ENCODE measurements at places on chromosomes 2 and 18.
A peak's percentile ranks its signal among the peaks of the same experiment; 100 is the strongest.

DNA sequence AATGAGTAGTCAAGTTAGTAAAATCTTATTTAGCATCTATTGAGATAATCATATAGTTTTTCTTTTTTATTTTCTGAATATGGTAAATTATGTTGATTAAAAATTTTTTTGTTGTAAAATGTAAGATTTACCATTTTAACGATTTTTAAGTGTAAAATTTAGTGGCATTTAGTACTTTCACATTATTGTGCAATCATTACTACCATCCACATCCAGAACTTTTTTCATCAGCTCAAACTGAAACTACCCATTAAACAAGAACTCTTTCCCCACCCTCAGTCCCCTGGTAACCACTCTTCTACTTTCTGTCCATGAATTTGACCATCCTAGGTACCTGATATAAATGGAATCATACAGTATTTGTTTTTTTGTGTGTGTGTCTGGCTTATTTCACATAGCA, 11.1 kb downstream of the RAB3GAP1 start:
- DNase-seq: no peak

- no peak for DNase-seq
Measured at GRCh38 chr2:158502974-158503373, 46.2 kb downstream of the PKP4 start.

DNA sequence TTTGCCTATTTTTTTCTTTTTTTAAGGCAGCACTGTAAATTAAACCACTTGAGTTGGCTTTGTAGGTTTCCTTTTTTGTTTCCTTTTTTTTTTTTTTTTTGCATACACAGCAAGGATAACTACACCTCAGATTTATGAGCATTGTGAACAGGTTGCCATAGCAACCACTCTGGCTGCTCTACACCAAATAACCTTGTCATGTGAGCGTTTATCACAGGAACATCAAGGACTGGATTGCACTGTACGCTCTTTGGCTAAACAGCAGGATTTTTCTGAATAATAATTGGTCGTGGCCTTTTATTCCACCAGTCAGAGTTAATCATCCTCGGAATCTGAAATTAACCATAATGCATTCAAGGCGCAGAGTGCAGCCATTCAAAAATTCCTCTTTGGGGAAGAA, 199.1 kb upstream of the SLC14A2 start:
- DNase-seq: no peak

GRCh38 chr2:119366161-119366648, 429 bp downstream of the C2orf76 start:
- no peak for DNase-seq

- no peak for DNase-seq
Measured at GRCh38 chr2:20551260-20551944, 99.5 kb downstream of the HS1BP3 start.

- no peak for DNase-seq
Measured at GRCh38 chr2:110713513-110714362, 18.6 kb upstream of the ACOXL start.

DNA sequence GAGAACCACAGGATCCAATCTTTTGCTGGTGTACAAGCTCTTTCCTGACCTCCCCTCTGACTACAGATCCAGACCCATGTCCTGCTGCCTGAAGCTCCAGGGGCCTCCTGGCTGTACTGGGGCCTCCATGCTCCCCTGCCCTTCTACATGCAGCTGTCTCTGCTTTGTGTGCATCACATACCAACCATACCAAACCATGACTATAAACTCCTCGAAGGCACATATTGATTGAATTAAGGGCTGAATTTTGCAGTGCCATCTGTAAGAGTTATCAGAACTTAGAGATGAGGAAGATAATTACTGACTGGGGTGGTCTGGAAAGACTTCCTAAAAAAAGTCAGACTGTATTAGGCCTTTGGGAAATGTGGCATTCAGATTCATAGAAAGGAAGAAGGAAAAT, 139.9 kb upstream of the CXCR4 start:
- DNase-seq: no peak

DNA sequence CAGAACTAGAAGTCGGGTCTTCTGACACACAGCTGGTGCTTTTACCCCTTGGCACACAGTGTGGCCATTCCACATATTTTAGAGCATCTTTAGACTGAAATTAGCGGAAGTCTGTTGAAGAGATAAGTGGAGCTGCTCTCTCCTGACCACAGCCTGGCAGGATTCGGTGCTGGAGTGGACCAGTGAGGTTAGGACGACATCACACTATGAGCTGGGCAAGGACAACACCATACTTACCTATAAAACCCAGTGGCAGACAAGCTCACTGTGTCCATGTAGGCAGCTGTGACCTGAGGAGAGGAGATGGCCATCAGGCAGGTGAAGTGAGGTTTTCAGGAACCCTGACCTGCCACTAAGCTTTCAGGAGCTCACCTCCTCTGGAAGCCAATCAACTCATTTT, 70.1 kb downstream of the XDH start:
- DNase-seq: no peak

DNA sequence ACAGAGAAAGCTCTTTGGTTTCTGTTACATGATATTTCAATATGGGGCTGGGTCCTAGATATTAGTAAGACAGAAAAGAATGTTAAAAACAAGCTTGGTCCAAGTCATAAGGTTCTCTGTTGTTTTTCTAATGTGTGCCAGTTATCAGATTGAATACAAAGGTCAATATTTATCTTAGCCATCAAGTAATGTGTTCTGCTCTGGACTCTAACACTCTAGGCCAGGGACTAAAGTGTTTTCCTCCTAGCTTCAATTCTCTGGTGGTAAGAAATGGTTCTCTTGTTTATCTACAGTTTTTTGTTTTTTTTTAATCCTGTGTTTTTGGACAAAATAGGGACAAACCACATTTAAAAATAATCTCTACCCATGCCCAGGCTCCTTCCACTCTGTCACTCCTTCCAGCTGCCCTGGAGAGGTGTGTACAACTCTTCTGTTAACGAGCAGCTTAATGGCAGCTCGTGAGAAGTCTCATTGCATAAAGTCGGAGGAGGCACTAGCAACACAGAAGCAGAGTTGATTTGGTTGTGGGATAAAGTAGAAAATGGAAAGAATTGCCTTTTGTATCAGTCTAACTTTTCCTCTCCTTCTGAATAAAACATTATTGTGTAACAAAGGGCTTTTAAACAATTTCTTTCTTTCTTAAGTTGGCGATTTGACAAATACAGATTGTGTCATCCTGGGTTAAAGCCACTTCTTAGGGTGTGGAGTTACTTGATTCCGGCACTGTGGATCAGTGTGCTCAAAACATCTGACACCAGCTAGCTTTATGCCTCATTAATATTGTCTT, 8.0 kb upstream of the SESTD1 start:
- DNase-seq: no peak

- DNase-seq: no peak
Measured at GRCh38 chr2:205297368-205297767, 384.9 kb upstream of the NRP2 start.

DNA sequence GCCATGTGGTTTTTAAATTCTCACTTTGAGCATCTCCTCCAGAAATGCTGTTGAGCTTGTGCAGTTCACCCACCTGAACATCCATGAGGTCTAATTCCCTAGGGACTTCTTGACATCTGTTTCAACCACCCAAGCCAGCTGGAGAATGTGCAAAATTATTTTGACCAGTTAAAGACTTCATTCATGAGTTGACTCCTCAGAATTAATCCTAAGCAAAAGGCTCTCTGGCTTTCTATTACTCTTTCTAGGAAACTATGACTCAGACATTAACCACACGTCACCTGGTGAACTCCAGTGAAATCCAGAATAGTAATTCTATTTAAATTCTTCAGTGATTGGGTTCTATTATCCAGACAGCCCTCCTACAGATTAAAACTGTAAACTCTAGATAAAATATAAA, 247.5 kb downstream of the NBAS start:
- no peak for DNase-seq

DNA sequence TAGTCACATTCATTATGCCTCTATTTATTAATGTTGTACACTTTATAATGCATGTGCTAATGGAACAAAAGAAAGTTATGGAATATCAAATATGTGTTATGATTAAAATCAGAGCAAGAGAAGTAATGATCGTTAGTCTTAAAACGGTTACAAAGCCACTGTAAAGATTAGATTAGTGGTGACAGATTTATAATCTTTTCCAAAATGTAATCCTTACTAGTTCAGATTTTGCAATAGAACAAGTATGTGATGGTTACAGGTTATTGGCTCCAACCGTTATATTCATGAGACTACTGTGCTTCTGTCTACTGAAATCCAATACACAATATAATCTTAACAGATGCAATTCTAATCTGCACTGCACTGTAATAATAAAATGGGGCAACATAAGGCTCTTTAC, 180.6 kb downstream of the ZNF521 start:
- DNase-seq: no peak

DNA sequence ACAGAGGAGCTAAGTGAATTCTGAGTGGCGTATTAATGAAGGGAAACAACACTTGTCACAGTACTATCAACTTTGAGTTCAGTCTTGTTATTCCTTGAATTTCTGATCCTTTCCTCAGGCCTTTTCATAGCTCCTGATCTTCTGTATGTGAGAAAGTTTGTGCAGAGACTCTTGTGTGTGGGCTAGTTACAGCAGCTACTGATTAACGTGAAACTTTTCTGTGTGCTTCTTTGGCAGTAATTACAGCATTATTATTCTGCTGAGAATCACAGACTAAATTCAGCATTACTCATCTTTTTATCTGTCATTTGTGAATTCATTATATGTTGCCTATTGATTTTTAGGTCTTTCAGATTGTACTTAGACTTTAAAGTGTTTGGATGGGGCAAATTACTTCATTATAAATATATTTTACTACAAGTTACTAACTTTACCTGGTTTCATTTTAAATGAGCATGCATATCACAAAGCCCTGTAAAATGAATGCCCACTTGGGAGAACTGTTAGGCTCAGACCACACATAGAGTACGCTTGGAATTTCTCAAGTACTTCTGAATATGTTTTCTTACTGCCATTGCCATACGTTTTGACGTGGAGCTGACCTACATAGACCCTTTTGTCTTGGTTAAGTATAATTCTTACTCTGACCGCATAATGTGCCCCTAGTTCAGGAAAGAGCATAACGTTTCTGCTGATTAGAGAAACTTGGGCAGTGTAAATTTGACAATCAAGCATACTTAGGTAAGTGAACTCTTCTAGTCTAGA, 36.2 kb downstream of the CREB1 start:
- no peak for DNase-seq

- DNase-seq: no peak
Measured at GRCh38 chr2:219701847-219702634, 74.6 kb downstream of the SLC4A3 start.

DNA sequence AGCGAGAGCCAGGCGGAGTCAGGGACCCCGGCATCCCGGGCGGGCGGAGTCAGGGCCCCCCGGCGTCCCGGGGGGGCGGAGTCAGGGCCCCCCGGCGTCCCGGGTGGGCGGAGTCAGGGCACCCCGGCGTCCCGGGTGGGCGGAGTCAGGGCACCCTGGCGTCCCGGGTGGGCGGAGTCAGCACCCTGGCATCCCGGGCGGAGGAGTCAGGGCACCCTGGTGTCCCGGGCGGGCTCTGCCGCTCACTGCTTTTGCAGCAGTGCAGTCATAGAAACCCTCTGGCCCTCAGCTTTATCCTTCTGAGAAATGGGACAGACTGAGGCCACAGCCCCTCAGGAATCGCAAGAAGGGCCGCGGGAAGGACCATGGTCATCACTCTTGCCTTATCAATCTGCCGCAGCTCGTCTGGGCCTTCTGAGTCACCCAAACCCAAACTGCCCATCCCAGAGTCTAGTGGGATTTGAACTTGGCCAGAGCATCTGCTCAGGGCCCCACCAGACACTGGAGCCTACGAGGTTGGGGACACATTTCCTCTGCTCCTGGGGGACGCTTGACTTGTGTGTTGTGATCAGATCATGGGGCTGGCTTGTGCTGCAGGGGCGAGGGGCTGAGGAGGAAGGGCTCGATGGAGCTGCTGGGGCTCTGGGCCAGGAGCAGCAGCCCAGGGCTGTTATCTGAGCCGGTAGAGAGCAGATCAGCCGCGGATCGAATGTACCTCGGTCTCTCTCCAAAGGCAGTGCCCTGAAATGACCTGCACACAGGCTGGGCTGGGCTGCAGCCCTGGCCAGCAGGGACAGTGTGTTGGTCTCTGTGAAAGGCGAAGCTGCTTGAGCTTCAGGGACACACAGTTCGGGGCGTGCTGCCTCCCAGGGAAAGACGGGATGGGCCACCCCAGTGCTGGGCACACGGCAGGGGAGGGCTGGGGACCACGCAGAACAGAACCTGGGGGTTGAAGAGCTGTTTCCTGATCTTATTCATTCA, 290.1 kb upstream of the HDAC4 start:
- DNase-seq: peak; percentile 29

DNA sequence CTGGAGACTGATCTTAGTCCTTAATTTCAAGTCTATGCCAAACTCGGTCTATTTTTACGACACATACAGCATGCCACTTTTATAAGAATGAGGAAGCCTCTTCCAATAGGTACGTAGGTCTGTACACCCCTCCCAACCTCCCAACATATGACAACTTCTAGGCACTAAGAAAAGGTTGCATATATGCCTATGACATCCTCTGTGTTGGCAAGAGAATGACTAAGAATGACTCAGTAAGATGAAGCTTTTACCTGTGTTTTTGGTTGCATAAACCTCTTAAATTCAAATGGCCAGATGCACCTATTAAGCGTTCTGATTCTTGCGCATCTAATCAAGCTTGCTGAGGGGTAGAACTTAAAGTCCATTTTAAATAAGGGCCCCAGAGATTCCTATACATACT, 586.4 kb upstream of the ZEB2 start:
- no peak for DNase-seq

- no peak for DNase-seq
Measured at GRCh38 chr18:74419761-74420160, 37.3 kb downstream of the DIPK1C start.

DNA sequence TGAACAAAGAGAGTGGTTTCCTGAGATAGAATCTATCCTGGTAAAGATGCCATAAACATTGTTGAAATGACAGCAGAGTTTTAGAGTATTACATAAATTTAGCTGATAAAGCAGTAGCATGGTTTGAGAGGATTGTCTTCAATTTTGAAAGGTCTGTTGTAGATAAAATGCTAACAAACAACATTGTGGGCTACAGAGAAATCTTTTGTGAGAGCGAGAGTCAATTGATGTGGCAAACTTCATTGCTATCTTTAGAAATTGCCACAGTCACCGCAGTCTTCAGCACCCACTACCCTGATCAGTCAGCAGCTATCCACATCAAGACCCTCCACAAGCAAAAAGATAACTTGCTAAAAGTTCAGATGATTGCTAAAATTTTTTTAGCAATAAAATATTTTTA, 17.5 kb downstream of the VRK2 start:
- DNase-seq: no peak

DNA sequence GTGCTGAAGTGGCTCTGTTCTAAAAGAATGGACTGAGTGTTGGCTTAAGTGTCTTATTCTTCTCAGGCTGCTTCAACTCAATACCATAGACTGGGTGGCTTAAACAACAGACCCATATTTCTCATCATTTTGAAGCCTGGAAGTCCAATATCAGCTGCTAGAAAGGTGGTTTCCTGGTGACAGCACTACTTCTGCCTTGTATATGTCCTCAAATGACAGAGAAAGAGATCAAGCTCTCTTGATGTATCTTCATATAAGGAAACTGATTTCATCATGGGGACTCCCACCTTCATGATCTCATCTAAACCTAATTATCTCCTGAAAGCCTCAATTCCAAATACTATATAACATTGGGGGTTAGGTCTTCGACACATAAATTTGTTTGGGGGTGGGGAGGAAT, 449.7 kb upstream of the DSEL start:
- DNase-seq: no peak

GRCh38 chr18:12861637-12862036, 22.4 kb downstream of the PTPN2 start:
- no peak for DNase-seq

GRCh38 chr2:604385-604784, 72.8 kb downstream of the TMEM18 start:
- DNase-seq: peak; percentile 24
